ENCODE measurements at places on chromosomes 4 and X.

DNA sequence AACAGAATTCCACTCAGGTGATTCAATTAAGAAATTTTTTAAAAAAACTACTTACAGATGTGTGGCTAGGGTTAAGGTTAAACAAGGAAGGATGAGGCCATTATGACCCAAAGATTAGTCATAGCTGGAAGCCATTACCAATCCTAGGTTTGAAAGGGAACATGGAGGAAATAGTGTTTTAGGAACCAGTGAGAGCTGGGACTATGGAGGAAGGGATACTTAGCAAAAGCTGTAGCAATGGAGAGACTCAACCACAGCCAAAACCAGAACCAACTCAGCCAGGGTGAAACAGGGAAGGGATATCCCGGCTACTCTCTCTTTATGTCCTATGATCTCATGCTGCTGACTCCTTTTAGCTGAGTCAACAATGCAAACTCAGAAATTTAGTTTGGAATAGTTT lies 148.6 kb upstream of the CNKSR2 start:
- DNase-seq = no peak

DNA sequence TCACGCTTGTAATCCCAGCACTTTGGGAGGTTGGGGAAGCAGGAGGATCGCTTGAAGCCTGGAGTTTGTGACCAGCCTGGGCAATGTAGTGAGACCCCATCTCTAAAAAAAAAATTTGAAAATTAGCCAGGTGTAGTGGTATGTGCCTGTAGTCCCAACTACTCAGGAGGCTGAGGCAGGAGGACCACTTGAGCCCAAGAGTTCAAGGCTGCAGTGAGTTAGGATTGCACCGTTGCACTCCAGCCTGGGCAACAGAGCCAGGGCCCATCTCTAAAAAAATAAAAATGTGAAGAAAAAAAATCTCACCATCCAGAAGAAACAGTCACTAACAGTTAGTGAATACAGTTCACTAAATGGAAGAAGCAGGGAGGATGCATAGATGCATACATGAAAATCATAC lies 34.8 kb downstream of the TMEM271 start:
- DNase-seq = no peak

DNA sequence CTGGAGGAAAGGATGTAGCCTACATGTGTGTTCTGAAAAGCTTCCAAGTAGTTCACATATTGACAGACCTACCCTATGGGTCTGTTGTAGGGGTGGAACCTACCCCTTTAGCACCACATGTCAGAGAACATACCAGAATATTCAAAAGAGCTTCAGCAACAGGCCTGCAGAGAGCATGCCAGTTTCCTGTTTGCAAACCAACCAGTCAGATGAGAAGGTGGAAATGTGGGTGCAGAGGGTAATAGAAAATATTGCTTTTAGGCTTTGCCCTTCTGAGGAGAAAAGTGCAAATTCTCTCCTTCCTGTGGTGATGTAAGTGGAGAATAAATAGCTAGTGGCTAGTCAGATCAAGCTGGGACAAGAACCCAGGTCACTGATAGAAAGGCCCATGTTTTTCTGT lies 16.4 kb downstream of the INTS6L start:
- no peak for DNase-seq

GRCh38 chr4:82712561-82712960 lies 86.0 kb downstream of the SCD5 start:
- DNase-seq = no peak

- no peak for DNase-seq
Observed at GRCh38 chr4:144611850-144612249, 34.1 kb upstream of the HHIP start.

DNA sequence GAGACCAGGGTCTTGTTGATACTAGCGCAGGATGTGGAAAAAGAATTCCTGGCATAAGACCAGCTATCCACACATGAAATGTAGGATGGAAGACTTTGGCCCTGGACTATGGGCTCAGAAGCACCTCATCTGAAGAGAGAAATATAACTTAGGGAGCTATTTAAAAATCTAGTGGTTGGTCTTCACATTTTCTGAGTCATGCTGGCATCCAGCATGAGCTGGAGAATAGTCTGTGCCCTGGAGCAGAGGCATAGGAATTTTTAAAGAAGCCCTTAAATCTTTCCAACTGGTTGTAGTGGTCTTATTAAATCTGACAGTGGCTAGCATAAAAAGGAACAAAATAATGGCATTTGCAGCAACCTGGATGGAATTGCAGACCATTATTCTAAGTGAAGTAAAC lies 86.3 kb downstream of the SMARCA5 start:
- no peak for DNase-seq

DNA sequence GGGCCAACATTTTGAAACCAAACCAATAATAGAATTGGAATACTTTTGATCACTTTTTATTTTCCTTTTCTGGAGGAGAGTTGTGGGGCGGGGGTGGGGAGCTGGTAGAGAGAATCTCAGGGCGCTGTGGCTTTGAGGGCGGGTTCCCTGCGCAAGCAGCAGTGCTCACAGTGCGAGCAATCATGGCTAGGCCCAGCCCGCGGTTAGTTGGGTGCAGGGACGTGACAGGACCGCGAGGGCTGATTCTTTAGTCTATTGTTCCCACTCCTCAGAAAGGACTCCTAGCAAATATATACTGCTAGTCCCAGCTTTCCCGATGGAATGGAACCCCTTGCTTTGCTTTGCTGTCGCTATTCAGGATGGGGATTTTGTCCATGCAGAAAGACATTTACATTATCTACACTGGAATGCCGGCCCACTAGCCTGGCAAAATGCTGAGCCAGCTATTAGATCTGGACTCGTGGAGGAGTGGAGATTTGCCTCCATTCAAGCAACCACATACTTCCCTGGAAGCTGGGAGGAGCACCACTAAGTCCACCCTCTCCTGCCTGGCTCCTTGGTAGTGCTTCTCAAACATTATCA lies 23.9 kb upstream of the APLN start:
- DNase-seq = no peak

DNA sequence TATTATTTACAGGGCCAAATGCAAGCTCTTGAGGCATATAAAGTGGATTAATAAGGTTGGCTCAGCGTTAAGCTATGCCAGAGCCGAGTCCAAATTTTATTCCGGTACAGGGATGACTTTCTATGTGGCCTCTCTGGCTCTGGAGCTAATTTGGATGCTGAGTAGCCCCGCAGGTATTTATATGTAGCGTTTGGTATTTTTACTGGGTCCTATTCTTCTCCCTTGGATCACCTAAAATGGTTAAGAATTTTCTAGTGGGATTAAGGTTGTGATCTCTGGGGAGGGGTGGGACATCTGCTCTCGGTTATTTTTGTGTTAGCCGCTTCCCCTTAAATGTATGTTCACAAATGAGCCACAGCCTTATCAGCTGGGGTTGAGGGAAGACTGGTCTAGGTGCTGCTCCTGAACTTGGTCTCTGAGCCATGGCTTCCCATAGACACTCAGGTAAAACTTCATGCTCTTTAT lies 49.4 kb downstream of the FHL1 start:
- no peak for DNase-seq

DNA sequence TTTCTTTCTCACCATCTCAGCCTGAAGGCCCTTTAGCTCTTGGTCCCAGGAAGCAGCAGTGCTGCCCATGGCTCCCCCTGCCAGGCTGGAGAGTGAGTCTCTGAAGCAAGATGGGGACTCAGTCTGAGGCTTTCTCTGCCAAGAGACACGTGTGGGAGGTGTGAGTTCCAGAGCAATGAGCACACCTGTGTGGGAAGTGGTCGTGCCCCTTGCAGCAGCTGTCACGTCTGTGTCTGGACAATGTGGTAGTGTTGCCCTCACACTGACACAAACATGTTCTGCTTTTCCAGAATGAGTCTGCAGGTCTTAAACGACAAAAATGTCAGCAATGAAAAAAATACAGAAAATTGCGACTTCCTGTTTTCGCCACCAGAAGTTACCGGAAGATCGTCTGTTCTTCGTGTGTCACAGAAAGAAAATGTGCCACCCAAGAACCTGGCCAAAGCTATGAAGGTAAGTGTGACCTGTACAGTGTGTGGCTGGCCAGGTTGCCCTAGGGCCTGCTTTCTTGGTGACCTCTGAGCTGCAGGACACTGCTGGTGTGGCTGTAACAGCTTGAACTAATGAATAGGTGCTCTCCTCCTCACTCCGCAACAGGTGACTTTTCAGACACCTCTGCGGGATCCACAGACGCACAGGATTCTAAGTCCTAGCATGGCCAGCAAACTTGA lies 1.9 kb downstream of the TACC3 start:
- peak; percentile 68 for DNase-seq

- no peak for DNase-seq
Observed at GRCh38 chr4:55010550-55010949, 114.8 kb downstream of the KDR start.

GRCh38 chrX:153925739-153926551 lies at the start of gene ARHGAP4:
TSS of gene ARHGAP4 (minus strand) at chrX:153926264. CDS start at chrX:153926202, 62 bp downstream.
- DNase-seq = no peak

- DNase-seq = no peak
Observed at GRCh38 chr4:113303315-113303714, 253.9 kb downstream of the ANK2 start.

DNA sequence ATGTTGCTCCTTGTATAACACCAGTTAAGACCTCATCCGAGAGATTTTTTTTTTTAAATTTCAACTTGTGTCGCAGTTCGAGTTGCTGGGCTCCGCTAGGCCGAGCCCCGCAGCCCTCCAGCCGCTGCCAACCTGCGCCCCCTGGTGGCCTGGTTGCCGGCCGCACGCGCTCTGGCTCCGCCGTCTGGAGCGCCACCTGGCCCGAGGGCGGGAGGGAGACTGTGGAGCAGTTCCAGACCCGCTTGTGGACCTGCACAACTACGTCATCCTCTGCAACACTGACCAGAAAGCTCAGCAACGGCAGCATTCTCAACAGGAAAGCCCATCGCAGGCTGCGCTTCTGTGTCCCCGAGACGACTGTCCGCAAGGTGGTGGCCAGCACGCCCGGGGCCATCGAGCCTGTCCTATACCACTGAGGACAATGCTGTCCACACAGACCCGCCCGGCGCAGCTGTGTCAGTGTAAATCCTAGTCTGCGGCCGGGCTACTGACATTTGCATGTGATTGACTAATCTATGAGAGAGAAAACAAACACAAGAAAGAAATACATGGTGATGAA lies 39.1 kb downstream of the ARL9 start:
- DNase-seq = peak; percentile 91

- DNase-seq = no peak
Observed at GRCh38 chrX:135572436-135572835, 52.0 kb downstream of the INTS6L start.

GRCh38 chr4:137471895-137472294 lies 60.4 kb downstream of the PCDH18 start:
- DNase-seq = no peak

GRCh38 chrX:97609357-97609756 lies 725.6 kb downstream of the RPA4 start:
- no peak for DNase-seq

DNA sequence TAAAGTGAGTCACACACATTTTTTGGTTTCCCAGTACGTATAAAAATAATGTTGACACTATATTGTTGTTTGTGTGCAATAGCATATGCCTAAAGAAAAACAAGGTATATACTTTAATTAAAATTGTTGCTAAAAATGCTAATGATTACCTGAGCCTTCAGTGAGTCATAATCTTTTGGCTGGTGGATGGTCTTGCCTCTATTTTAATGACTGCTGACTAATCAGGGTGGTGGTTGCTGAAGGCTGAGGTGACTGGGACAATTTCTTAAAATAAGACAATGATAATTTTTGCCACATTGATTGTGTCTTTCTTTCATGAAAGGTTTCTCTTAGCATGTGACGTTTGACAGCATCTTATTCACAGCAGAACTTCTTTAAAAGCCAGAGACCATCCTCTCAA lies 21.0 kb upstream of the ANXA10 start:
- DNase-seq = no peak

DNA sequence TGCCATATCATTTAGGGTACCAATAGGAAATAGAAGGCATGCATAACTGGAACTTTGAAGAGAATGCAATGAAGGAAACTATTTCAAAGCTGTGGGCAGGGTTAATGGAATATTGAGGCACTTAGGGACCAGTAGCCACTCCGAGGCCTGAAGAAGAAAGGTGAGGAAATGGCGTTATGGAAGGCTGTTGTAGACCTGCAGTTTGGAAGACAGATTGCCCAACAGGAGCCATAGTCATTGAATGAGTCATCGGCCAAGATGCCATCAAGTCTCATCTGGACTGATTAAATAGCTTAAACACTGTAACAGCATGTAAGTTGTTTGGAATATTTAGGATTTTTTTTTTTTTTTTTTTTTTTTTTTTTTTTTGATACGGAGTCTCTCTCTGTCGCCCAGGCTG lies 11.6 kb downstream of the CXCL13 start:
- no peak for DNase-seq

DNA sequence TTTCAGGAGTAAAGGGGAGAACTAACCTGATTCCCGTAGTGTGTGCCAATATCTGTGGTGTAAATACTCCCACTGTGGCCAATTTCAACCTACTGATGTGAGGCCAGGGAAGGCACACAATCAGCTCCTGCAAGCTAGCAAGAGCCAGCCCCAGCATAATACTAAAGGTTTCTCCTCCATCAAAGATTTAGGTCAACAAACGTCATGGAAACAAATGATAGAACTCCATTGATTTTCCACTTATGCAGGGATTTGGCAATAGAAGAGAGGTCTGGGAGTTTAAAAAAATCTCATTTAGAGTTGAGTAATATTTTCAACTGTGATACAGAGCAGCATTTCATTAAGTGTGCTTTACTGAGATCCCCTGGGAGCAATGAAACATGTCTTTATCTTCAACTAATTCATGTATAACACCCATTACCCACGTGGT lies 15.8 kb upstream of the VEGFD start:
- DNase-seq = no peak

DNA sequence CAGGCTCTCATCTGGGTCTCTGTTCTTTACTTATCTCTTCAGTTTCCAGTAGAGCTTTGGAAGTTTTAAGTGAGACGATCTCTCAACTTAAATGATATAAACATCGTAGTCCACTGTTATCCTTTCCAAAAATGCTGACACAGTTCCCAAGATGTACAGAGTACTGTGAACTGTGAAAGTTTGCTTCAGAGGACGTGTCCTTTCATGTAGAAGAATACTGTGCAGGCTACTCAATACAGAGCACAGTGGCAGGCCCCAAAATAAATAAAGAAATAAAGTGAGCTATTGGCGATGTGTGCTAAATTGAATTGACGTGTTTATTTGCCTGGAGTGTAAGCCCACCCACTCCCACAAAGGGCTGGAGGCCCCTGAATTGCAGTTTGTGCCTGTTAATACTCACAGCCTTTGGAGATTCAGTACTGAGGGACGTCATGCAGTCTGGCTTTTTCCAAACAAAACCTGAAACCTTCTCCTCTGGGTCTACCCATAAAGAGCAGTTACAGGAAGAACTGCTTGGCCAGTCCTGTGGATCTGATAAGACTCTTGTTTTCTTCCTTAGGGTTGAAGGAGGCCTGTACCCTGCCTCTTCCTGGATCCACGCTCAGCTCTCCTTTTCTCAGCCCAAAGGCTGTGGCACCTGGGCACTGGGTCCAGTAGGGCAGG lies 66.1 kb downstream of the SOWAHB start:
- DNase-seq = no peak

DNA sequence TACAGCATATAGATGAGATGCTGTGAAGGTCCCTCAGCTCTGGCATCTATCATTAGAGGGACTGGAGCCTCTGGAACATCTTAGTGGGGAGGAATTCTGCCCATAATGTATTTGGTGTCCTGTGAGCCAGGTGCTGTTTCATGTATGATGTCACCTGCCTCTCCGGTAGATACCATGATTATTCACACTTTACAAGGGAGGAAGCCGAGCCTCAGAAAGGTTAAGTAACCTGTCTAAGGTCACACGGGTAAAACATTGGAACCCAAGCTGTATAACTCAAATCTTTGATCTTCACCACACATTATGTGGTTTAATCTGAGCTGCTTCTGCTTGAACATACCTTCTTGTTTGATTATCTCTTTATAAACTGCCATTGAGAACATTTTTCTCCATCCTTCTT lies 442.8 kb downstream of the BCOR start:
- no peak for DNase-seq
